ENCODE measurements at places on chromosomes 7 and 10. TPM values are rescaled to one million over a fixed set of nuclear protein-coding genes. Genes with fewer than 3 reads are reported as not detected.

Gene ATP6V0A4
- total RNA-seq, result 4.1 TPM

Gene FAM241B
- not detected for total RNA-seq

Gene ANXA8L1
- 465 TPM for total RNA-seq

Gene TEX47
- not detected for total RNA-seq

Gene CRYGN
- not detected for total RNA-seq

Gene PAPOLB
- not detected for total RNA-seq

Gene OR2A42
- total RNA-seq, result not detected

Gene PLXNA4
- 0.33 TPM for total RNA-seq

Gene AMPH
- not detected for total RNA-seq

Gene MGAM2
- not detected for total RNA-seq

Gene INHBA
- total RNA-seq, result 1.6 TPM

Gene ENKUR
- total RNA-seq, result 1.1 TPM

Gene CPA2
- not detected for total RNA-seq

Gene SGCE
- total RNA-seq, result 62.4 TPM

Gene IGFBP3
- 1,564 TPM for total RNA-seq

Gene DRGX
- not detected for total RNA-seq

Gene PRF1
- total RNA-seq, result not detected

Gene LAMB4
- under 0.01 TPM for total RNA-seq

Gene GRID2IP
- not detected for total RNA-seq

Gene GPR85
- 26.0 TPM for total RNA-seq

Gene MACC1
- total RNA-seq, result not detected

Gene PIK3CG
- not detected for total RNA-seq

Gene SIRT1
- 8.8 TPM for total RNA-seq

Gene ENO4
- total RNA-seq, result not detected

Gene ST8SIA6
- total RNA-seq, result not detected

Gene ZPBP
- total RNA-seq, result not detected

Gene HOXA2
- 4.7 TPM for total RNA-seq

Gene CD36
- 0.39 TPM for total RNA-seq

Gene ZNF804B
- total RNA-seq, result not detected

Gene PNLIP
- total RNA-seq, result not detected

Gene LAMB1
- 302 TPM for total RNA-seq

Gene DGKI
- 5.2 TPM for total RNA-seq

Gene CLCN1
- total RNA-seq, result not detected

Gene FKBP6
- total RNA-seq, result not detected

Gene SH2D4B
- 0.22 TPM for total RNA-seq

Gene CPA4
- 1.3 TPM for total RNA-seq

Gene PDE6C
- total RNA-seq, result not detected

Gene SMO
- 12.3 TPM for total RNA-seq

Gene CTAGE8
- not detected for total RNA-seq

Gene CTAGE4
- 4.7 TPM for total RNA-seq

Gene ACSM6
- not detected for total RNA-seq

Gene HMX3
- total RNA-seq, result not detected

Gene ITGA8
- total RNA-seq, result not detected

Gene ATRNL1
- 0.22 TPM for total RNA-seq

Gene EPHA1
- 40.8 TPM for total RNA-seq

Gene SLC18A2
- not detected for total RNA-seq

Gene SPACDR
- 0.87 TPM for total RNA-seq
